Left ventricle myocardium inferior (tissue), 1 donor: ENCODE measurements at places on chromosomes 4 and X. TPM values are rescaled to one million over a fixed set of nuclear protein-coding genes. Genes with fewer than 3 reads are reported as not detected.

GRCh38 chr4:141851246-141851891 lies 215.0 kb downstream of the IL15 start:
- DNase-seq = no peak

GRCh38 chrX:105527759-105528158 lies 294.6 kb upstream of the NRK start:
- DNase-seq = no peak

Gene NUDT11
- 0.14 TPM for total RNA-seq

Gene PHOX2B
- not detected for total RNA-seq

DNA sequence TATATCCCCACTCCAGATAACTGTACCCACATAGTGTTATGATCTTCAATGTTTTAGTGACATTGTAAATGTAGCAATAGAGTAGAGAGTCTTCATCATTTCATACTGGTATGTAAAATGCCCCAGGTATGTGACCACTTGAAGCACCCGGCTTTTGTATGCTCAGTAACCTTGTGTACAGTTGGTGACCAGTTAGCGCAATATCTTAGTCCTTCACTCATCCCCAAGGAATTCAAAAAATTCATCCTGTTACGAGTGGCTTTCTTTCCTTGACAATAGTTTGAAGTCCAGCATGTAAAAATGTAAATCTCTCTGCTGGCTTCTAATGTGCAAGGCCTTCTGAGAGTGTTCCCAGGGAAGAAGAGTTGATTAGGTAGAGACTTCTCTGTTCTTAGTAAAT lies 145.6 kb downstream of the ARX start:
- DNase-seq = no peak

- no peak for DNase-seq
Measured at GRCh38 chr4:172188248-172188988, 375.2 kb downstream of the GALNTL6 start.

DNA sequence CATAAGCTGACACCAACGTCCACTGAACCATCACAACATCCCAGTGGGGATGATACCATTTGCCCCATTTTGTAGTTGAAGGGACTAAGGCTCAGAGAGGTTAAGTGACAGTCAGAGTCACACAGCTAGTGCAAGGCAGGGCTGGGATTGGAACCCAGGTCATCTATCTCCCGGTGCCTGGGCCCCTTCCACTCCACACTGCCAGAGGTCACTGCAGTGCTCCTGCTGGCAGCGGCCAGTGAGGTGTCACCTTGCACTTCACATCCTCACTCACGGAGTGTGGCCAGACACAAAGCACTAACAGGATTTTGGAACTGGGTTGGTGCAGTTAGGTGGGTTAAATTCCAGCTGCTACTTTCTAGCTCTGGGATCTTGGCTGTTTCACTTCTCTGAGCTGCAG lies 118.7 kb downstream of the ENPP6 start:
- DNase-seq = no peak

GRCh38 chr4:94714365-94715160 lies 43.2 kb upstream of the BMPR1B start:
- DNase-seq = no peak

GRCh38 chr4:138892483-138893407 lies 122.8 kb upstream of the NOCT start:
- DNase-seq = no peak

- no peak for DNase-seq
Measured at GRCh38 chr4:5510504-5510903, 197.9 kb downstream of the EVC2 start.

DNA sequence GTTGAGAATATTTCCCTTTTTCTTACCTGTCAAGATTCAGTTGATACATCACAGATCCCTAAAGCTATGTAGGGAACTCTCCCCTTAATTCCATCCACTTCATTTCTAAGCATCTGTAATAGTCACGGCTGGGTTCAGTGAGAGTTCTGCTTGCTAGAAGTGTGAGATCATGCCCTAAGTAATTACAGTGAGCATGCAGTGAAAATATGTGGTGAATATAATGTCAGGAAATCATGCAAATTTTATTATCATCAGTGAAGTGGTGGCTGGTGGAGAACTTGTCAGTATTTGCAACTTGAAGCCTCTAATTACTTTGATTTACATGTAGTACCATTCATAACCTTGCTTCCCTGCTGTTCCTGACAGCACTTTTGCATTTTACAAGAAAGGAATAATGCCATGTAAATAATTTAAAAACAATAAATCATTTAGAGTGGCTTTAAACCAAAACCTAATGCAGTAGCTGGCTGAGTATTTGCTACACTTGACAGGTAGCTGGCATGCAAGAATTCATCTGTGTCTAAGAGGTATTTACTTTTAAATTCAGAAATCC lies 28.3 kb upstream of the CFAP299 start:
- no peak for DNase-seq

Gene RTL5
- total RNA-seq = 2.6 TPM

GRCh38 chrX:5829060-5829459 lies 399.6 kb downstream of the NLGN4X start:
- no peak for DNase-seq

GRCh38 chrX:68697465-68698125 lies 50.1 kb downstream of the STARD8 start:
- DNase-seq = no peak

- peak; percentile 17 for DNase-seq
Measured at GRCh38 chr4:105895583-105896460, 551 bp downstream of the NPNT start.

DNA sequence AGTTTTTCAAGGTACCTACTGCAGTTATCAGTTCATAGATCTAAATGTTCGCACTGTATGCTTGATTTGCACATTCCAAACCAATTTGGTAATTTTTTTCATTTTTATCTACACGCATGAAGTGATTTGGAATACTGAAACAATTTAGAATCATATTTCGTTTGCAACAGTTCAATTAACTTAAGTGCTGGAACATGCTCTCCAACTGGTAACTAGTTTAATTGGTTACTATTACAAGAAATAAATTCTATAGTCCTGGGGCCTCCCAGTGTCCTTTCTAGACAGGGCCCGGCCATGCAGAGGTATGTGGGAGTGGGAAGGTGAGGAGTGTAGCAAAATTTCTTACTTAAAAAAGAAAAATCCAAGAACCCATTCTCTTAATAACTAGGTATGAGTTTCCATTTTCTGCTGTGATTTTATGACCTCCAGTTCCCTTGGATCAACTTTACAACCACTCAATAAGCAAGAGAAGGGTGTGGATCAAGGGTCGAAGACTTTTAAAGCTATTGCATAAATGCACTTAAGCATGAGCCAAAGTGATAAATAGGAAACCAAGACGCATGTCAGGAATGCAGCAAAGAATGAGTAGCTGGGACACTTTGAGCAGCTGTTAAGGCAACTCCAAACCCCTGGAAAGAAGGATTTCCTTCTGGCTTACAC lies 106.9 kb downstream of the PPARGC1A start:
- no peak for DNase-seq

DNA sequence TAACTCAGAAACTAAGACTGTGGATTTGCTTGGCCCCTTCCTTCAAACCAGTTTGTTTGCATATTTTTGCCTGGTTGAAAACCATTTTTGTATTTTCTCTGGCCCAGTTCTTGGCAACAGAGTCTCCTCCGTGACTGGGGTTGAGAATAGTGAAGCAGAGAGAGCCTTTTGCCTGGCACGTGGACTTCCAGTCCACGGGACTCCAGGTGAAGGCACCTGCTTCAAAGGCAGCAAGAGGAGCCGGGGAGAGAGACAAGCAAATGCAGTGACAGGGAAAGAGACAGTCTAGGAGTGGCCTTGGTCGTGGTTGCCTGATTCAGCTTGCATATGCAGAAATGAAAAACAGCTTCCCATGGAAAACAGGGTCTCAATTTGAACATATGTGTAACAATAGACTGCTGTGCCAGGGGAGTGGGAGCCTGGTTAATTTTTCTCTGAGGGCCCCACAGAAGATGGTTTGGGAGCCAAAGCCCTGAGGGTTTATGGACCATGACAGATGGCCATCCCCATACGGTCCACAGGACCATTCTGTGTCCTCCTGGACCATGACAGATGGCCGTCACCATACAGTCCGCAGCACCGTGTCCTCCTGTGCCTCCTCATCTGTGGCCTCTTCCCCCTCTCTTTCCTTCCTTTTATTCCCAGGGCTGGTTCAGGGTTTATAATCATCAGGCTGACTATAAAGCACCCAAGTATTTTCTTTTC lies 272.2 kb upstream of the RASGEF1B start:
- no peak for DNase-seq

DNA sequence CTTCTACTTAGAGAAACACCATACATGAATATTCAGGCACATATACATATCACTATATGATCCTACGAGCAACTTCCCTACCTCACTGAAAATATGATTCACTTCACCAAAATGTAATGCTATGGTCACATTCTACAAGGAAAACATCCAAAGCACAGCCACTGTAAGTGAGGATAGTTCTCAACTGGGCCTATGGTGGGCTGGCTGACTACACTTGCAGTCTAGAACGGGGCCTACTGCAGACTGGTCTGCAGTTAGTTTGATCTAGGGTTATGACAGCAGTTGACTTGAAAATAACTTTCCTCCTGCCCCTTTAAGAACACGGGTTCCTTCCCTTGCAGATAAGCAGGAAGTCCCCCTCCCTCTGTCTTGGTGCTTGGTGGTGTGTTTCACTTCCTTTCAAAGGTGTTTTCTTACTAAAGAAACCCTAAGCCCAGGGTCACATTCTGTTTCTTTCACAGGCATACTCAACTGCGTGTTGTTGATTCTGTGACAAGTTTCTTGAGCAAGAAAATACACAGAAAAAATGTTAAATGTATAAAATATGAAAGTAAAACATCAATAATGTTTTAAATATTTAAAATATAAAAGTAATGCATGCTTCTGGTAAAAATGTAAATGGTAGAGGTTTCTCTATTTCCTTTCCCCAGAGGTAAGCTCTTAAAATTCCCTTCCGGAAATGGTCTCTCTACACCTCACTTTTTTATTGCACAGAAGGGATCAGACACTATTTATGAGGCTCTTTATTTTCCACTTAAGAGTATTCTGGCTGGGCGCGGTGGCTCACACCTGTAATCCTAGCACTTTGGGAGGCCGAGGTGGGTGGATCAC lies 18.0 kb upstream of the TMSB4X start:
- no peak for DNase-seq
